ENCODE measurements at places on chromosomes 7 and 10. TPM values are rescaled to one million over a fixed set of nuclear protein-coding genes. Genes with fewer than 3 reads are reported as not detected.

- no peak for DNase-seq
These were observed 34.0 kb upstream of the CNPY1 start for GRCh38 chr7:155580367-155580766.

GRCh38 chr10:56599201-56599600 lies 238.1 kb upstream of the ZWINT start:
- DNase-seq: no peak

Gene KCNIP2
- total RNA-seq: 568 TPM

- no peak for DNase-seq
These were observed 36.6 kb upstream of the SAMD8 start for GRCh38 chr10:75074711-75075445.

GRCh38 chr10:110368556-110368955 lies 63.8 kb upstream of the SMNDC1 start:
- no peak for DNase-seq

- DNase-seq: no peak
These were observed 191.9 kb upstream of the LYZL2 start for GRCh38 chr10:30821261-30821993.

GRCh38 chr10:3415038-3415736 lies 242.6 kb upstream of the PITRM1 start:
- DNase-seq: no peak

DNA sequence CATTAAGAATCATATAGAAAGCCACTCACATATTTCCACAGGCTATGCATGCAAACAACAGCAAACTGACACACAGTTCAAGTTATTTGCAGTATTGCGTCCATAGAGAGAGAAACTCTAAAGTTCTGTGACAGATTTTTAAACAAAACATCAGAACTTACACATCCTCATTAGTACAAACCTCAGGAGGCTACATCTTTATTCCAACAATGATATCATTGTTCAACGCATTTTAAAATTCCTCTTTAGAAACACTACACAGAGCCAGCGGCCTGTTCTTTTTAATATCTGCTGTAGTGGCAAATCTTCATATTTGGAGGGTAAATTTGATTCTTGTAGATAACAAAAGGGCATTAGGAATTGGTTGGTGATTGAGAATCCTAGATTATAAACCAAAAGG lies 55.9 kb upstream of the NFE2L3 start:
- DNase-seq: no peak

Gene NCF1
- 3.9 TPM for total RNA-seq

Gene COL13A1
- total RNA-seq: 1.0 TPM

DNA sequence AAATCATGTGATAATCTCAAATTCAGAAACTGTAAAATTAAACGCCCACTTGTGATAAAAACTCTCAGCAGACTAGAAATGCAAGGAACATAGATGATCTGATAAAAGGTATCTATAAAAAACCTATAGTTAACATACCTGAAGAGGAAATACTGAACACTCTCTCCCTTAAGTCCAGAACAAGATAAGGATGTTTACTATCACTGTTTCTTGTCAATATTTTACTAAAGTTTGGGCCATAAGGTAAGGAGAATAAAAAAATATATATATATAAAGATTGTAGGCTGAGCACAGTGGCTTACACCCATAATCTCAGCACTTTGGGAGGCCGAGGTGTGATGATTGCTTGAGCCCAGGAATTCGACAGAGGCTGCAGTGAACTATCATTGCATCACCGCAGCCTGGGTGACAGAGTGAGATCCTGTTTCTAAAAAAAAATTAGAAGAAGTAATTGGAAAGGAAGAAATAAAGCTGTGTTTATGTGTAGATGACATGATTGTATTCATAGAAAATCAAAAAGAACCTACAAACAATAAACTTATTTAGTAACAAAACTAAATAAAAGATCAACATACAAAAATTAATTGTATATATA lies 28.4 kb downstream of the MPLKIP start:
- DNase-seq: no peak

GRCh38 chr7:157409149-157409752 lies 72.4 kb downstream of the DNAJB6 start:
- DNase-seq: peak; percentile 17

- peak; percentile 54 for DNase-seq
These were observed 97.8 kb downstream of the CHST15 start for GRCh38 chr10:123995461-123996131.

GRCh38 chr7:80790877-80791276 lies 128.0 kb downstream of the SEMA3C start:
- DNase-seq: peak; percentile 42

Gene KIN
- total RNA-seq: 9.1 TPM

Gene MRM2
- total RNA-seq: 23.5 TPM

GRCh38 chr7:108415084-108415483 lies 41.2 kb downstream of the NRCAM start:
- no peak for DNase-seq

GRCh38 chr10:3132036-3133025 lies 40.3 kb downstream of the PITRM1 start:
- DNase-seq: no peak

DNA sequence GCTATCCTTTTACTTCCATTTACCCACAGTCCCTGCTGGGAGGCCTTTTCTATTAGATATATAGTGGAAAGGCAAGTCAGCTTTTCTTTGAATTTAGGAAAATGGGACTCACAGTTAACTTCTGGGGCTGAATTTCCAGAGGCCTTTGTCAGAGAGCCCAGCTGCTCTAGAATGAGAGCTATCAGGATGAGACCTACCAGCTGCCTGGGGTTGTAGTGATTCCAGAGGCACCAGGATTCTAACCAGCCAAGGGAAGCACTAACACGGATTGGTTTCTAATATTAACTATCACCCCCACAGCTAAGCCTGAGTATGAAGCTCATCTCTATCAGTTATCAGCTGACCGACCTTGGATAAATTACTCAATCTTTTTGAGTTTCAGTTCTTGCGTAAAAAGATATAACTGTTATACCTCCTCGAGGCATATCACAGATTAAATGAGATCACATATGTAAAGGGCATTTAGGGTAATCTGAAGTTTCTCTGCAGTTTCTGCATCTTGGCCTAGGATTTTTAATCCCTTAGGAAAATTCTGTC lies 56.6 kb upstream of the CALD1 start:
- DNase-seq: no peak

GRCh38 chr10:68543004-68543918 lies 15.9 kb upstream of the SLC25A16 start:
- no peak for DNase-seq
